Esophagus squamous epithelium (tissue), 5 donors: ENCODE measurements at places on chromosomes 12 and 14.

GRCh38 chr12:96502949-96503532, 13.7 kb downstream of the CFAP54 start:
- DNase-seq: no peak

DNA sequence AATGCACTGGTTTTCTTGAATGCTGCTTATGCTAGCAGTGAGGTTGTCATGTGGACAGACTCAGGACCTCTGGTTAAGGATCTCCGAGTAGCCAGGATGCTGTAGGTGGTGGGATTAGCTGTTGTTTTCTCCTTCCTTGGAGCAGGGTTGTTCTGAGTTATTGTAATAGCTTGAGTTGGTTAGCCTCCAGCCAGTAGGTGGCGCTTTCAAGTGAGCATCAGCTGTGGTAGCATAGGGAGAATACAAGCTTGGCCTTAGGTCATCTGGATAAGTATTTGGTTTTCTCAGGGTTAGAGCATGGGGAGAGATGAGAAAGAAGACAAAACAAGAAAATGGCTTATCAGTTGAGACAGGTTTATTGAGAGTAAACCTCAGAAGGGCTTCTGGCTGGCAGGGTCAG, 299.7 kb upstream of the FBXO33 start:
- DNase-seq: no peak

- DNase-seq: no peak
Measured at GRCh38 chr12:120588948-120589930, 8.0 kb upstream of the POP5 start.

DNA sequence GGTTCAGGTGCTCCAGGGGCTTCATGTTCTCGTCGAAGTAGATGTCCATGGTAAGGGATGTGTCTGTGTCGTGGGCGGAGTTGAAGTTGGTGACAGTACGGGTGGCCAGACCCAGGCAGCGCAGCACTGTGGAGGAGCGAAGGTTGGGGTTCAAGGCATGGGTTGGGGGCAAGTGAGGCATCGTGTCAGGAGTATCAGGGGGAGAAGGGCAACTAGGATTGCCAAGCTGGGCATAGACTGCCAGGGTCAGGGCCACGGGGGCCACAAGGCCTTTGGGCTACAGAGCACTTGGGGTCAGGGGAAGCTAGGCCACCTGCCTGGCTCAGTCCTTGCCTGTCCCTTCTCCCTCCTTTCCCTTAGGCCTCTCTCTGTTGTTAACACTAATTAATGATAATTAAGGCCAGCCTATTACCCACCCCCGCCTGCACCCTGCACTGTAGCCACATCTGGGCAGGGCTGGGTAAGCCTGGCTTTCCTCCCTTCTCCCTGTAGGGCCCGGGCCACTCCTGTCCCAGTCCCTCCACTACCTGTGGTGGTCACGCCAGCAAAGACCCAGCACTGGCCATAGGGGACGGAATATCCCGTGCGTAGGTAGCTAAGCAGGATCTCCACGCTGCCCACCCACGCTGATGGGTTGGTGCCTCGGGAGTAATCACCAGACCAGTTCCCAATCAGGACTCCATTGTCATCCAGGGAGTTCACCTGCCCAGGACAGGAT, 4.3 kb downstream of the TGM1 start:
- no peak for DNase-seq

DNA sequence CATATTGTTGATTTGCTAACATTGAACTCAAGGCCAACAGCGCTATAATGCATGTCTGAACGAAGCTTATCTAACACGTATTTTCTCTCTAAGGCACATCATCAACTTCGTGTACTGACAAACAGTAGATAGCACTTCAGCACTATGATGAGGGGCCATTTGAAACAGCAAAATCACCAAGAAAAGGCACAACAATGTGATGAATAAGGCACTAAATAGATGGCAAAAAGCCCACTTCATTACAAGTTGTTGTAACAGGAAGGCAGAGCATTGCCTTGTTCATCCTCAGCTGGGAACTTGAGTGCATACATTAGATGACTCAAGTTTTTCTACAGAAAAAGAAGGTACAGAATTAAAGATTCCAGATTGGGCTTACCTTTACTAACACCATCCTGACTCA, 75.2 kb downstream of the LIN7A start:
- DNase-seq: no peak

DNA sequence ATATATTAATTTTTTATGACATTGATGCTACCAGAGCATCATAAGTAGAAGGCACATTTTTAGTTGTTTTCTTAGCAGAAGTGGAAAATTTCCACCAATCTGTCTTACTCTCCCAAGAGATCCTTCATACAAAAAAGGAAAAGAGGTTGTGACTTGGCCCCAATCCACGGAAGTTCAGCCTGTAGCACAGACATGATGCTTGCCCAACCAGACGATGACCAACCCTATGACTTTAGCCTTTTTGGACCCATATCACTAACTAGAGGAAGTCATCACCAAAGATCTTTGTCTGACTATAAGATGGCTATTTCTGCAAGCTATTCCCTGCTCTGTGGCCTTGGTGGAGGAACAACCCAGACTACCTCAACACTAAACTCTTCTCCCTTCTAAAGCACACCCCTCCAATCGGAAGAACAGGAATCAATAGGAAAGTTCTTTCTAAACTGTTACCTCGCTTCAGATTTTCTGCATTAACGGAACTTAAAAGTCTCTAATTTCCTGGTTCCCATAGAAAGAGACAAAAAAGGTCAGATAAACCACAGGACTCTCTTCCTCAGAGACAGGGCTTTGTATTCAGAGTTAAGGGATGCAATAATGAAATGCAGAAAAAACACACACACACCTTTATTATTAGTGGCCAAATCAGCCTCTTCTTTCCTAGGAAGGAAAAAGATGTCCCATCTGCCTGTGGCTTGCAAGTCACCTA, 4.1 kb upstream of the RHOJ start:
- DNase-seq: no peak

DNA sequence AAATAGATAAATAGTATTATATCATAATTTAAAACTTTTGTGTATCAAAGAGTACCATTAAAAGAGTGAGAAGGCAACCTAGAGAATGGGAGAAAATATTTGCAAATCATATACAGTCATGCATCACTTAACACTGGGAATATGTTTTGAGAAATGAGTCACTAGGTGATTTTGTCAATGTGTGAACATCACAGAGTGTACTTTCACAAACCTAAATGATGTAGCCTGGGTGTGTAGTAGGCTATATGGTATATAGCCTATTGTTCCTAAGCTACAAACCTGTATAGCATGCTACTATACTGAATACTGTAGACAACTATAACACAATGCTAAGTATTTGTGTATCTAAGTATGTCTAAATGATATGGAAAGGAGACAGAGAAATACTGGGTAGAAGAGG, 48.0 kb upstream of the ARID2 start:
- DNase-seq: no peak

GRCh38 chr14:105440554-105440900, 20.9 kb downstream of the MTA1 start:
- no peak for DNase-seq

DNA sequence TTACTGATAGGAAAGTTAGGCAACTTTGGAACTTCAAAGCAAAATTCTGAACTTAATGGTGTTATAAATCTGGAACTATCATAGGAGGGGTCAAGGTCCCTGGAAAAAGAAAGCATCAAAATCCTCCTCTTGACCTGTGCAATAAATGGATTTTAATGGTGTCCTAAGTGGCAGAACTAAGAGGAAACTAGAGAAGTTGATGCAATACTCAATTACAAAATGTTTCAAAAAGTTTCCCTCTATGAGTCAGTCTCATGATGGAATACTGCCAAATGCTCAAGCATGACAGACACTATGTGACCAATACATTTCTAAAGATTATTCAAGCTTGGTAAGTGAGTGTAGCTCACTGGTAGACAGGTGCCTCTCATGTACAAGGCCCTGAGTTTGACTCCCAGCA, 47.7 kb upstream of the ERGIC2 start:
- DNase-seq: no peak

GRCh38 chr14:70808416-70809224, 693 bp downstream of the MAP3K9 start:
- DNase-seq: no peak

GRCh38 chr12:121330692-121331091, 21.5 kb downstream of the ANAPC5 start:
- no peak for DNase-seq

GRCh38 chr14:65637780-65638179, 225.2 kb downstream of the FUT8 start:
- DNase-seq: no peak

DNA sequence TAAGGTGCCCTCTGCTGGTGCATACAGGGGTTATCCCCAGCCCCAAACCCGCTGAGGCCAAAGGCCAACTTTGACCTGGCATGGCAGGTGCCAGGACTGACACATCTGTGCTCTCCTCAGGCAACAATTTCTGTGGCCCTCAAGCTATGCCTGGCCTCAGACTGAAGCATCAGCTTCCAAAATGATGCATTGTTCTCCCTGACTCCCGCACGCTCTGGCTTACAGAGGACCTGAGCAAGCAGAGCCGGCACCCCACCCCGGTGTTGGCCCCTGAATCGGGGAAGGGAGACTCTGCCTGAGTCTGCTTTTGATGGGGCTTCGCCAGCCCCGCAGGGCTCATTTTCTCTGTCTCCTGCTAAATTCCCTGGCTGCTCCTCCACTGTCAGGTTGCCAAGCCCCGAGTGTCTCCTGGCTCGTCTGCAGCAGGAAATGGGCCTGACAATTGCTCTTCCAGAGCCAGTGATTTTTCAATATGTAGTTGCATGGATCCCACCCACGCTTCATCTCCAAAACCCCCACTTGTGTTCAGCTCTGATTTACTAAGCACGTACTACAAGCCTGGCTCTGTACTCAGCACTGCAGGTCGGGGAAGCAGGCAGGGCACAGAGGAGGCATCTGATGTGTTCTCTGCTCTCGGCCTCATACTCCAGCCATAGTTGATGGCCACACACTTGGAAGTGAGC, 126.1 kb downstream of the SLC38A6 start:
- DNase-seq: no peak

- no peak for DNase-seq
Measured at GRCh38 chr12:124392667-124393413, 97.9 kb downstream of the RFLNA start.

GRCh38 chr12:59594943-59595500, 807 bp upstream of the SLC16A7 start:
- no peak for DNase-seq

GRCh38 chr12:52207106-52207505, 15.3 kb upstream of the KRT80 start:
- no peak for DNase-seq

DNA sequence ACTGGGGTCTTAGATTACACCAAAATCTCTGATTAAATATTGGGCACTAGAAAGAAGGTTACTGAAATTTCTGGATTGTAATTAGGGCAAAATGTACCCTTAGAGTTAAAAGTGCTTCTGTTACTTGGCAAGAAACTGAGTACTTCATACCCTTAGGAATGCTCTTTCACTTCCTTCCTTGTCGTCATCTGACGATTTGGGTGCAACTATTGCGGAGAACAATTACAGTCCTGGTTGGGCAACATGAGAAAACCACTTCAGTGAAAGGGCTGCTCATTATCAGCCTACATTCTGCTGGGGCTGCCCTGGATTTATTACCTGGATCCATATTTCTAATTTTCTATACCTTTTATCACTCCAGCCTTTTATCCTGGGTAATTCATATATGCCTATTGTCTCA, 348.5 kb upstream of the MDGA2 start:
- DNase-seq: no peak

DNA sequence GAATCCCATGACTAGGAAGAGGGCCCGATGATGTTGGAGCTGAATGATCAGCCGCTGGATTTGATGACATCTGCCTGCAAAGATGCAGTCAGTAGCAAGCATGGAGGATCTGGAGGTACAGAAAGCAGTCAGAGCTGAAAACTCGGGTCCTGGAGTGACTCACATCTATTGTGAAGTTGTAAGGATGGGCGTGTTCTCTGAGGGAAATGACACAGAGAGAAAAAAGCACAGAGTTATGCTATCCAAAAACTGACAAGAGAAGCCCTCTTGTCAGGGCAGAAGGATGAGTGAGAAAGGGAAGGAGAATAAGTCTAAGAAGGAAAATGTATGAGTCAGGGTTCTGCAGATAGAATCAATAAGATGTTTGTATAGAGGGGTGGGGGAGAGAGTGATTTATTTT, 380.4 kb upstream of the CCDC196 start:
- DNase-seq: no peak

- DNase-seq: no peak
Measured at GRCh38 chr12:127060310-127060847, 1206.6 kb upstream of the TMEM132C start.

GRCh38 chr12:22729431-22729956, 104.5 kb downstream of the ETNK1 start:
- DNase-seq: no peak

- DNase-seq: no peak
Measured at GRCh38 chr14:22900081-22900799, 17.2 kb downstream of the REM2 start.

- no peak for DNase-seq
Measured at GRCh38 chr14:84095681-84096080, 1434.3 kb upstream of the FLRT2 start.

- DNase-seq: no peak
Measured at GRCh38 chr12:51242120-51242519, 3.5 kb downstream of the DAZAP2 start.

- DNase-seq: no peak
Measured at GRCh38 chr14:63322897-63323573, 4.3 kb upstream of the GPHB5 start.

- DNase-seq: no peak
Measured at GRCh38 chr12:78062786-78063185, 232.1 kb downstream of the NAV3 start.

GRCh38 chr12:105013892-105014291, 27.8 kb downstream of the NOPCHAP1 start:
- no peak for DNase-seq

DNA sequence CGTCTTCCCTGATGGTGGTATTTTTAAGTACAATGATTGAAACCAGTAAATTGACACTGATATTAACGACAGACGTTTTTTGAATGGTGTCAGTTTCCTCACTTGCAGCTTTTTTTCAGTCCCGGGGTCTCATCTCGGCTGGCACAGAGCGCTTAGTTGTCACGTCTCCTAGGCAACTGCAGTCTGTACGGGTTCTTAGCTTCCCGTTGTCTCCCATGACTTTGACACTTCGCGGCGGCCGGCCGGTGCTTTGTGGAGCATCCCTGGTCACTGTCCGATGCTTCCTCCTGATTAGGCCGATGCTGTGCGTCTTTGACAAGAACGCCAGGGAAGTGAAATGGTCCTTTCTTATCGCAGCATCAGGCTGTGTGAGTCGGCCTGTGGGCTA, 67.4 kb downstream of the ADGRD1 start:
- no peak for DNase-seq

DNA sequence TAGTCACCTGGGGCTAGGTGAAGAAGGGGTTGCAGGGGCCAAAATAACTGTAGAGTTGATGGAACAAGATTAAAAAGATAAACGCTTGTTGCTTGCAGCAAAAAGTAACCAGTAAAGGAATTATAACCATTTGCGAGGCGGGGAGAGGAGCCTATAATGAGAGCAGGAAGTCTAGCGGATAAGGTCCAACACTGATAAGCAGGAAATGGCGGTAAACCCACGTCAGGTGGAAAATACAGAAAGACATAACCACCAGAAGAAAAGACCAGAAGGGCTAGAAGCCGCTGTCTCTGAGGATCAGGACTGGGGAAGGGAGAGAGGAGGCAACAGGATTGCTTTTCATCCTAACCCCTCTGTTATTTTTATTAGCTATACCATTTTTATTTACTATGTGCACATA, 303.3 kb downstream of the DPF3 start:
- no peak for DNase-seq
